Fibroblast of skin of right quadriceps (primary cell): ENCODE measurements at places on chromosomes 2 and 18.

- DNase-seq = peak; percentile 85
Measured at GRCh38 chr2:40103590-40103989, 324.5 kb upstream of the THUMPD2 start.

DNA sequence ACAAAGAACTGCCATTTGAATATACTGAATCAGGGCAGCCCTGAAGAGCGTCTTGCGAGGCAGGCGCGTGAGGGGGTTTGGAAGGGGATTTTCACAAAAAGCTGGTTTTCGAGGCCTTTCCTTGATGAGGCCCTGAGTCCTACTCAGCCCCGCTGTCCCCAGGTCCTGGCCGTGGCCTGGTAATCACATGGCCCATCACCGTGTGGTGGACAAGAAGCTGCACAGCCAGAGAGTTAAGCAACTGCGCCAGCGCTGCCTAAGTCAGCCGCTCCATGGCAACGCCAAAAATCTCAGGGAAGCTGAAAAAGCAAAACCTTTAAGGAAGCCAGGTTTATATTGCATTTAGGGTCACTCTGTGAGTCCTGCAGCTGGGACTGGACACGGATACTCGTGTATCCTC is 341.2 kb upstream of the MYT1L start:
- no peak for DNase-seq

- no peak for DNase-seq
Measured at GRCh38 chr2:68800027-68800401, 65.4 kb downstream of the ARHGAP25 start.

GRCh38 chr18:58046093-58046793 is 2.2 kb downstream of the NEDD4L start:
- DNase-seq = no peak

DNA sequence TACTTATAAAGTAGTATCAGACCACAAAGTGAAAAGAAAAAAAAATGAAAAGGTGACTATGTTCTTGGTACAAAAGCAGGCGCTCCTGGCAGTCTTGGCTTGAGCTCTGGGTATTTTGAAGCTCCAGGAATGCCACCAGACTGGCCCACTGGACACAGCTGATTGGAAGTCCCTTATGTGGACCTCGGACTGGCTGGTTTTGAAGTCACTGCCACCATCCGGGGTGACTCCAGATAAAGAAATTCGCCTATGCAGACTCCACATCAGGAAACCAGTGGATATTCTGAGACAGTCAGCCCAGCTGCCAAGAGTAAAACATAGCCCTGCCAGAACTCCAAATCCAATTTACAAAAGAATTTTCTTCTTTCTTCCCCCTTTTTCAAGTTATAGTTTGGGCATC is 28.0 kb downstream of the ACKR3 start:
- no peak for DNase-seq

DNA sequence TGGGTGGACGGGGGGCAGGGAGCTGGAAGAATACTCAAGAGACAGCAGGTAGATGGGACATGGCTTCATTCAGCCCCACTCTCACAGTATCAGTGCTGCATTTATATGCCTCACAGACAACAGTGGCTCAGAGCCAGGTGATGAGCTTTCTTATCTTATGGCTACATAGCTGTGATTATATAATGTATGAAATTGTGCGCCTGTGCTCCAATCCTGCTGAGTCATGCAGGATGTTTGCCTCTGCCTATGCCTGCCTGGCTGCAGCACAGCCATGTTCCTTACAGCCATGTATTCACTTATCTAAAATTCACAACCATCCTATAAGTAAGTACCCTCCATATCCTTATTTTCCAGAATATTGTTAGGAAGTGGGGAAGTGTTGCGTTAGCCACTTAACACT is 37.7 kb upstream of the RNF103 start:
- DNase-seq = no peak

GRCh38 chr2:26725521-26725820 is 32.9 kb downstream of the KCNK3 start:
- no peak for DNase-seq

- no peak for DNase-seq
Measured at GRCh38 chr18:48917579-48918517, 32.9 kb downstream of the SMAD7 start.

DNA sequence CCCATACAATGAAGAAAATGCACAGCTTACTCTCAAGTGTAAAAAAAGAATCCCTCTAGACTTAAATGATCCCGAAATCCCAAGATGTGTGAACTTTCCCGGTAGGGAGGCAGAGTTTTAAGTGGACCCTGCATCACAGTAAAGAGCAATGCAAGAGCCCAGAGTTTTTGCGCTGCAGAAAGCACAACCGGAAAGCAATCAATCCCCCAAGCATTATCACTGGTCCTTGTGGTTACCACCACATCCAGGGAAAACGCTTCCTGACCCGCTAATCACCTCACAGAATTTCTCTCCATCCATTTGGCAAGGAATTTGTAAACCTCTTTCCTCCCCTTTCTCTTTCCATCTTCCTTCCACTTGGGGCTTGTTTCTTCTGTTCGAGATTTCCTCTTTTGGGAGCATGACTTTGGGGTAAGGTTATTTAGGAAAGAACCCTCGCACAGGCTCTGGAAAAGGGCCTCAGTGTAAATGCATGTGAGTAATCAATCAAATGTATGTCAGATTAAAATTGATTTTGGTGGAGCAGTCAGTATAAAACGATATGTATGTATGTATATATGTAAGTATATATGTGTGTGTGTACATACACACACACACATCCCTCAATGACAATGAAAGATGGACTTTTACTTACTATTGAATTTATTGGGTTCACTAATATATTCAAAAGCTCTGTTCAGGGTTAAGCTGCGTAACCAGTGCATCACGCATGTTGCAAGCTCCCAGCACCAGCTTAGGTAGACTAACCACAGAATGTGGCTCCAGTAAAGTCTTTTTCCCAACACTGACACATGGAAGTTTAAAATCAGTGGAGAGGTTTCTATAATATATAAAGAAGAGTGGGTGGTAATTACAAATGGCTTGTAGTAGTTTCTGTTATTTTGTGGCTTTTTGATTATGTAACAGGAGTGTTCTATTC is 1.6 kb downstream of the PLCL1 start:
- no peak for DNase-seq

- peak; percentile 26 for DNase-seq
Measured at GRCh38 chr2:226123300-226123699, 676.3 kb downstream of the IRS1 start.

DNA sequence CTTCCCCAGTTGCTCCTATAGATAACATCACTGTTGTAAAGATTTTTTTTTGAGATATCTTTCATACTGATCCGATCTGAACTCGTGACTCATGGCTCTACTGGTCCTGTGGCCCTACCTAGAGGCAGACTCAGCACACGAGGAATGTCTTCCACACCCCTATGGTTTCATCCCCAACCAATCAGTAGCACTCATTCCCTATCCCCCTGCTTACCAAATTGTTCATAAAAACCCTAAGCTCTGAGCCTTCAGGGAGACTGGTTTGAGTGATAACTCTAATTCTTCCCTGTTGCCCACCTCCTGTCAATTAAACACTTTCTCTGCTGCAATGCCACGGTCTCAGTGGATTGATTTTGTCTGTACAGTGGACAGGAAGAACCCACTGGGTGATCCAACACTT is 4.2 kb upstream of the SAP130 start:
- DNase-seq = no peak

- DNase-seq = peak; percentile 48
Measured at GRCh38 chr18:8045160-8045883, 478.2 kb downstream of the PTPRM start.

- no peak for DNase-seq
Measured at GRCh38 chr18:36769611-36770314, 59.0 kb downstream of the TPGS2 start.

DNA sequence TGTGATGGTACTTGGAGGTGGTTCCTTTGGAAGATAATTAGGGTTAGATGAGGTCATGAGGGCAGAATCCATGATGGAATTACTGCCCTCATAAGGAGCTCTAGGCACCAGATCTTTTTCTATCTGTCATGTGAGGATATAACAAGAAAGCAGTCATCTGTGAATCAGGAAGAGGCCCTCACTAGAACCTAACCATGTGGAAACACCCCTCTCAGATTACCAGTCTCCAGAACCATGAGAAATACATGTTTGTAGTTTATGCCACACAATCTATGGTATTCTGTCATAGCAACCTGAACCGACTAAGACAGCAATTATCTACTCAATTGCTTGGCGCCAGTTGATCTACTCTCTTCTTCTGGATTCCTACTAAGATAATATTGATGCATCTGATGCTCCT is 2.4 kb upstream of the SERPINB10 start:
- DNase-seq = no peak

GRCh38 chr2:7427293-7428060 is 510.3 kb downstream of the RNF144A start:
- peak; percentile 74 for DNase-seq

- no peak for DNase-seq
Measured at GRCh38 chr2:32788114-32788513, 158.6 kb upstream of the LTBP1 start.

DNA sequence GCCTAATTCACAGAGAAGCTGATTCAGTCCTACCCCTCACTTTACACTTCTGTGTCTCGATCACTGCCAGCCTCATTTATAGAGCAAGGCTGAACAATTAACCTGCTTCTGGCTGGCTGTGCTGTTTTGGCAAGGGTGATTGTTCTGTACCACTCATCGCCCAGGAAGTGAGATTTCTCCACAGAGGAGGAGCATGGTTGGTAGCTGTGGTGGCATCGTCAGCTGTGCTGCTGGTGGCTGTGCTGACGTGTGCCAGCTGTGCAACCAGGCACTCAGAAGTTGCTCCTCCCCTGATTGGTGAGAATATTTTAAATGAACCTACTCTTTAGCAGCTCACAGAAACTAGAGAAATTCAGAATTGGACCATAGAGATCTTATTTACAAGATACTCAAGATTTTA is 158.3 kb downstream of the EML6 start:
- DNase-seq = no peak
